LHCN-M2 (cell line): ENCODE measurements at places on chromosomes 1 and 21.

DNA sequence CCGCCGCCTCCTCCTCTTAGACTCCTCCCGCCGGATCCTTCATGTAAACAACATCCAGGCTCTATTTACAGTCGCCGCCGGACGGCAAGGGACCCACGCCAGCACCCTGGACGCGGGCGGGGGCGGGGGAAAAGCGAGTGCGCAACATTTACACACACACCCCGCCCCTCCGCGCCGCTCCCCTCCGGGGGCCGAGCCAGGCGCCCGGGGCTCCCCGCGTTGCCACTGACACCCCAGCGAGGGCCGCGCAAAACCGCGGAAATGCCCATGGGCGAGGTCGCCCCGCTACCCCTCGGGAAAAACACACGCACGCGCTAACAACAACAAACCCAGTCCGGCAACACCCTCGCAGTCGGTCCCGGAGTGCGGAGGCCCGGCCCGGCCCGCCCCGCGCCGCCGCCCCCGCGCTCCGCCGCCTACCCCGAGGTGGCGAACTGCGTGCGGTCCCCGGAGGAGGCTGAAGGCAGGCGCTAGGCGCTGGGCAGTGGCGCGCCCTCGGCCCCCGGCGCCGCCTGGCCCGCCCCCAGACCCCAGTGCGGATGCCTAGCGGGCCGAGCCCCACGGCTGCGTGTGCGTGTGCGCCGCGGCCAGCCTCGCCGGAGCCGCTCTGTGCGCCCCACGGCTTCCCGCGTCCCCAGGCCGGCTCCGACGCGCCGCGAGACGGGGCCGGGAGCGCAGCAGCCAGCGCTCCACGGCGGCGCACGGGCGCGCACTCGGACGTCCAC is 81.1 kb upstream of the AK4 start:
- peak; percentile 53 for DNase-seq

GRCh38 chr1:236809148-236809547 is 14.1 kb downstream of the MTR start:
- peak; percentile 11 for DNase-seq

DNA sequence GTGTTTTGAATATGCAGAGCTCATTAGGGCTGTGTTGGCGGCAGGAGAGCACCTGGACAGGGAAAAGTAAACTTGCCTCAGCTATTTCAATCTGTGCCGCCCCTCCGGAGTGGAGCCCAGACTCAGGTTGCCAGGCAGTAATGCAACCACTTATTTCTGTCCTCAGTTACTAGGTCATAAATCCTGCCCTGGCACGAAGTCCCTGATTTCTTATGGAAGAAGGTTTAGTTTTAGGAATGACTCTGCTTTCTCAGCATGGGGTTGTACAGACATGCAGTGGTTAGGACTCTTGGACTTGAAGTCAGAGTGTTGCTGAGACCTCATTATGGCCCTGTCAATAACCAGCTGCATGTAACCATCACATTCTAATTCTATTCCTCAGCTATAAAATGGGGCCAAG is 98.3 kb upstream of the FGGY start:
- peak; percentile 58 for DNase-seq

DNA sequence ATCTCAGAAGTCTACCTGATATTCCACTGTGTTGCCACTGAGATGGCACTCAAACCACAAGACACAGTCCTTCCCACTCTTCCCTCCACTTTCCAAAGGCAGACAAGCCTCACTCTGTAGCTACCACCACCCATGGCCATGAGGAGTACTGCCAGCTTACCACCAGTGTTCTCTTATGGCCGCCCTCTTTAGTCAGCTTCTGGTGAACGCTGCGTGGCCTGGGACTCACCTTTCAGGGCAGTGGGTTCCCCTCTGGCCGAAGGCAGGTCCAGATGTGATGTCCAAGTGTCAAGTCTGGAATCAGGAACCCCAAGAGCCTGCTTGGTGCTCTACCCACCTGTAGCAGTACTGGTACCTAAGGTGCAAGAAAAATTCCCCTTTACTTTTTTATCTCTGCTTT is 580.8 kb downstream of the LRRIQ3 start:
- DNase-seq: no peak

DNA sequence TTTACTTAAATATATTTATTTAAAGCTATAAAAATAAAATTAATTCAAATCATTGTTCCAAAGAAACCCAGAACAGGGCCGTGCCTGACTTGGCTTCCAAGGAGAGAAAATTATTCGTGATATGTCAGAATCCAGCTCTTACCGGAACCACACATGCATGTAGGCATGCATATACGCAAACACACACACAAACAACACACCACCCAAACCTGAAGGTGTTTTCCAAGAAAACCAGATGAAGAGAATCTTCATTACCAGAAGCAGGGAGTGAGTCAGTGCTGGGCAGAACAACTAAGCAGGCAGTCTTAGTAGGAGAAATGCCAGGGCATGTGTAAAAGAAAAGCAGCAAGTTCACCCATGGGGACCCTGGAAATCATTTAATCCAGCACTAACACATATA is 432.0 kb upstream of the BEND5 start:
- DNase-seq: no peak

- DNase-seq: no peak
Observed at GRCh38 chr1:14498839-14499238, 99.6 kb upstream of the KAZN start.

GRCh38 chr21:42835211-42835610 is 44.1 kb downstream of the WDR4 start:
- no peak for DNase-seq

DNA sequence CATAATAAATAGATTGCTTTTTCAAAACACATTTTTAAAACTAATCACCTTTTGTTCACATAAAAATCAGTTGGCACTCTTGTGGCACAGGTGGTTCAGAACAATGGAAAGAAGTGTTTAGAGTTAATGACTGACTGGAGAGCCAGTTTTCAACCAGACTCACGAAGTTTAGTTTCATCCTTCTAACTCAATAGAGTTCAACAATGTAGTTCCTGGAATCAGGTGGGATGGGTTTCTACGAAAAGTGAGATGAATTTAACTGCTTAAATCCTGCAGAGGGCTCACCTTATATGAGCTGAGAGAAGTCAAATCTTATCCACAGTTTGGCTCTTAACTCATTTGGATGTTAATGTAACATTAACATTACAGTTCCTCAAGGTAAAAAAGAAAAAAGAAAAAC is 116.5 kb downstream of the SMYD2 start:
- DNase-seq: no peak

DNA sequence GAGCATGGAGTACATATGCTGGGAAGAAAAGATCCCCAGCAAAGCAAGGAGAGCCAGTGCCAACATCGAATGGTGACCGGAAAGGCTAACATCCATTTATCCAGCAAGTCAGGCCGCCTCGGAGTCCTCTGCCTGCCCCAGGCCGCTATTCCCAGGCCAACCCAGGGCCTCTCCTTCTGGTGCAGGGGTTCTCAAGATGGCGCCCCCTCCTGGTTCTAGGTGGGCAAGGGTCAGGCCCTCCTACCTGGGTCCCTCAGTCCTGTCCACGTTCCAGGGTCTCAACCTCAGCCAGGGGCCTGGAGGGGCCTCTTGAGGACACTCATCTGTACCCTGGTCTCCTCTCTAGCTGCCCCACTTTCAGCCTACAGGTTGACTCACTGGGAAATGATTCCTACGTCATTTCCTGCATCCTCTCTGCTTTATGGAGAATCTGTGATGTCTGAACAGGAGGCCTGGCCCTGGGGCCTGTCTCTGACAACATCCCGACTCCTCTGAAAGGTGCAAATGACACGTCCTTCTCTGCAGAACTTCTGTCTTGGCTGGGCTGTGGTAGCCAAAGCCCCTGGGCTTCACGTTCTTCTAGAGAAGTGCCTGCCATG is 145.3 kb downstream of the PSMG1 start:
- DNase-seq: no peak

DNA sequence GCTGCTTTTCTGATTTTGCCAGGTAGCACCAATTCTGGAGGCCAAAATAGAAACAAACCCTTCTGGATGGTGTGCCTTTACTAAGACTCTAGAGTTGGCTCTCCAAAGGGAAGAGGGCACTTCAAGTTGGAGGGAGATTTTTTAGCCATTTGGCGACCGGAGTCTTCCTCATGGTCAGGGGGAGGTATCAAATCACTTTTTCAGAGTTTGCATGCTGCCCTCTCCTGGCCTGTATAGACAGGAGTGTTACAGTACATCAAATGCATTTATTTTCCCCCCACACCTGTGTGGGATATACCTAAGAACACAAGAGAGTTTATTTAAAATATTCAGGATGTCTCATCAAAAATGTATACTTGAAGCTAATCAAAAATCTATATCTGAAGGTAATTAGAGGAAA is 3.2 kb downstream of the GREM2 start:
- DNase-seq: no peak

GRCh38 chr1:241773991-241774390 is 74.0 kb upstream of the EXO1 start:
- no peak for DNase-seq

- DNase-seq: peak; percentile 75
Observed at GRCh38 chr1:27071049-27071416, 58.4 kb upstream of the TENT5B start.

GRCh38 chr1:27934818-27935549 is at the start of gene SMPDL3B:
Gene SMPDL3B (plus strand): TSS chr1:27935000. CDS start chr1:27935184, 184 bp downstream.
- DNase-seq: no peak

GRCh38 chr21:44897326-44898010 is 23.2 kb downstream of the ITGB2 start:
- DNase-seq: no peak

DNA sequence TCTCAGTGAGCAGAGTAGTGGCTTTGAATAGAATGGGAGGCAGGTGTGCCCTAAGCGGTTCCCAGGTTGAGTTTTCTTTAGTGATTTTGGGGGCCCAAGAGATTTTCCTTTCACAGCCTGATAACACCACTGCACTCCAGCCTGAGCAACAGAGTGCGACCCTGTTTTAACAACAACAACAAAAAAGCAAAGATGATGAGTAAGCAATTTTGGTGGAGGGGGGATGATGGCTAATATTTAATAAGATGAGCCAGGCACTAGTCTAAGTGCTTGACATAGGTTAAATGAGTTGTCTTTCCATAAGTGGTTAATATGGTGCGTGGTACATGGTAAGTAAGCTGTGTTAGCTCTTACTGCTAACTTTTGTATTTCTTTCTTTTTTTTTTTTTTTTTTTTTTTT is 2.0 kb downstream of the RNPEP start:
- DNase-seq: no peak

GRCh38 chr1:152968248-152968647 is 2.2 kb upstream of the SPRR4 start:
- DNase-seq: no peak

DNA sequence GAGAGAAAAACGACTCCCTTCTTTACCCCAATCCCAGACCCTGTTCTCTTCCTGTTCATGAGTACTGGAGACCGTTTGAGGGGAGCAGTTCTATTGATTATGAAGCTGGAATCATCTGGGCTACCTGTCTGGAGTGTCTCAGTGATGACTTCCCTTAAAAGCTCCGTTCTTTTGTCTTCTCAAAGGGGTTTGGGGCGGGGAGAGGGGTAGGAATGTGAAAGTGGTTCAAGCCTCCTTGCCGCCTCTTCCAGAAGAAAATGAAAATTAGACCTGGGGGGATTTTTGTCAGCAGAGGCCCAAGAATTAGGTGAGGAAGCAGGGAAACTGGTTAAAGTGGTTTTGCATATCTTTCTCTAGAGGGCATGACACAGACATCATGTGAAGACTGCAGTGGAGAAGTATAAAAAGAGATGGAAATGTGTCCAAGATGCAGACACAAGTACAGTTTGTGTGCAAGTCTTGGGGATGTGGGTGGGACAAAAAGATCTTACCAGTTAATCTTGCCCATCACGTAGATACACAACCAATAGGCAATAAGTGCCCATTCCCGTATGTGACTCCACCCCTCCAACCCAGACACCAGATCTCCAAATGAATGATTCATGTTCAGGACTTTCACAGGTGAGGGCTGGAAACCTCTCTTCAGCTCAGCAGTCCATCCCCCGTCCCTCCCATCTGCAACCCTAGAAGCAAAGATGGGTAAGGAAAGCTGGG is 470 bp upstream of the MTMR11 start:
- DNase-seq: peak; percentile 51

DNA sequence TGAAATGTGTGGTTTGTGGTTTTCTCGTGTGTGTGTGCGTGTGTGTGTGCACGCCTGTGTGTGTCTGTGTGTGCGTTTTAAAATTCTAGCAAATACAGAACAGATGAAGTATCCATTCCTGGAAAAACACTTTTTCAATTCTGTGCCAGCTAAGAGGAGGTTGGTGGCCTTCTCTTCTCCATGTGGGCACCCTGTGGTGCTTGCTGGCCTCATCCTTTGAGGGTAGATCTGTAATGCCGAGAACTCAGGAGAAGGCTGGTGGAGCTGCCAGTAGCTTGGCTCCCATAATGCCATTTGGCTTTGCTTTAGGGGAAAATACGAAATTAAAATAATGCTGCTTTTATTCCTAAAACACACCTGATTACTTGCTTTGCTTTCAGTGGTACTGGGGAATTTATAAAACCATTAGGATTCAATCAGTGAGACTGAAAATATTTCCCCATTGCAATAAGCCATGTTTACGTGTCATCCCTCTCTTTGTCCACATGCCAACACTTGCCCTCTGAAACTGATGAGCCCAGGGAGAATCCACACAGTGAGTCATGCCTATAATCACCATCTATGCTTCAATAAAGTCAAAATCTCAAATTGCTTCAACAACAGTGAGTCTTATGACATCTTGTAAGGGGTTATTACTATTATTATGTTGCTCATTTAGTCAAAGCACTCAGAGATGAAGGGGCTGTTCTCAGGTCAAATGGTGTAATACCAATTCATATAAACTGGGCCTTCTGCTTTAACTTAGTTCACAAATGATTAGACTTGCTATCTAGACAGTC is 39.2 kb downstream of the ABCA4 start:
- DNase-seq: peak; percentile 88

- DNase-seq: no peak
Observed at GRCh38 chr1:109864930-109865612, 45.6 kb upstream of the CSF1 start.

DNA sequence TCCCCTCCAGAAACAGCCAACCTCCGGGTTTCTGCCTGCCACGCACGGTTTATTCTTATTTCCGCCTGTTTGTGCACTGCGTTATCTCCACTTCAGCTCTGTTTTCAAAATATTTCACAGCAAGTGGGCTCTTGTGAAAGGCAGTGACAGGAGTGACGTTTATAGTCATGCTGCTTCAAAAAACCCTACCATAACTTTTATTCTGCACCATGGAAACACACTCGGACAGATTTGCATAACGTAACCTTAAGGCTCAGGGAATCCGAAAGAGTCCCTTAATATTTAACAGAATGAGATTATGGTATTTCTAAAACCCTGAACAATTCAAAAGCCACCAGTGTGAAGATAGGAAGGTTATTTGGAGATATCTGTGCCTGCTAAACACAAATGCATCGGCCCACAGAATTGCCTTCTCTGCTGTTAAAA is 782 bp upstream of the SDE2 start:
- no peak for DNase-seq
